ENCODE measurements at places on chromosomes 2 and 18. TPM values are rescaled to one million over a fixed set of nuclear protein-coding genes. Genes with fewer than 3 reads are reported as not detected.

ITPRIPL1 gene
- total RNA-seq: 1.8 TPM

KCNG2 gene
- not detected for total RNA-seq

POTEI gene
- total RNA-seq: not detected

G6PC2 gene
- total RNA-seq: not detected

RSAD2 gene
- 0.37 TPM for total RNA-seq

PCARE gene
- not detected for total RNA-seq

COL3A1 gene
- total RNA-seq: 1,584 TPM

RNU2-63P gene
- total RNA-seq: 275 TPM

SERPINB10 gene
- 0.20 TPM for total RNA-seq

DSEL gene
- 119 TPM for total RNA-seq

HMSD gene
- not detected for total RNA-seq

CD28 gene
- total RNA-seq: not detected

RFTN2 gene
- 4.4 TPM for total RNA-seq

ALLC gene
- total RNA-seq: not detected

REG3G gene
- total RNA-seq: not detected

DYSF gene
- 0.20 TPM for total RNA-seq

FOXD4L1 gene
- not detected for total RNA-seq

ABCG5 gene
- total RNA-seq: not detected

DYNAP gene
- total RNA-seq: not detected

HNMT gene
- total RNA-seq: 23.3 TPM

HOXD8 gene
- 10.0 TPM for total RNA-seq

RNF144A gene
- 6.8 TPM for total RNA-seq

ZDBF2 gene
- total RNA-seq: 7.0 TPM

CD8B2 gene
- not detected for total RNA-seq

CFAP53 gene
- 0.37 TPM for total RNA-seq

MCM6 gene
- 17.6 TPM for total RNA-seq

NYAP2 gene
- not detected for total RNA-seq

BCL11A gene
- not detected for total RNA-seq

FOXI3 gene
- total RNA-seq: not detected

RAB27B gene
- total RNA-seq: 28.7 TPM

RAB17 gene
- not detected for total RNA-seq

HOXD13 gene
- total RNA-seq: not detected

TMEM214 gene
- 53.6 TPM for total RNA-seq

STAT4 gene
- total RNA-seq: 4.8 TPM

CCDC74A gene
- total RNA-seq: 6.6 TPM

TUBB8B gene
- total RNA-seq: not detected

CPO gene
- under 0.01 TPM for total RNA-seq

M1AP gene
- not detected for total RNA-seq

ZNF385B gene
- under 0.01 TPM for total RNA-seq

ATP6V1C2 gene
- total RNA-seq: under 0.01 TPM

LDAH gene
- total RNA-seq: 23.3 TPM

FEZ2 gene
- 50.4 TPM for total RNA-seq

CDH19 gene
- not detected for total RNA-seq

CCDC74B gene
- 2.2 TPM for total RNA-seq

LINC00305 gene
- not detected for total RNA-seq
